ENCODE measurements at places on chromosomes 7 and 10.

DNA sequence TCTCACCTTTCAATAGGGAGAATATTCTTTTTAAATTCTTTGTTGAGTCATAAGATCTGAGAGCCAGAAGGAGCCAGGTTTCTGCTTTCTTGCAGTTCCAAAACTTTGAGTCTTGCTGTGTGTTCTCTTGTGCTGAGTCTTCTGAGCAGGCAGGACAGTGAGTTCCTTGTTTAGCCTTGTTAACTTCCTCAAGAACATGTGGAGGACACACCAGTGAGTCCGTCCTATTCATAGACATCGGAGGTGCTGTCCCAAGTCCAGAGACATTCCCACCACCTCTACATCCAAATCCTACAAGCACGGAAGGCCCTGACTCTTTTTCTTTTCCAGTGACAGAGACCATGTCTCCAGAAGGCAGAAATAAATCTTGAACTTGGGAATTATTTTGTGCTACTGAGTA, 135.2 kb upstream of the AGK start:
- no peak for DNase-seq

DNA sequence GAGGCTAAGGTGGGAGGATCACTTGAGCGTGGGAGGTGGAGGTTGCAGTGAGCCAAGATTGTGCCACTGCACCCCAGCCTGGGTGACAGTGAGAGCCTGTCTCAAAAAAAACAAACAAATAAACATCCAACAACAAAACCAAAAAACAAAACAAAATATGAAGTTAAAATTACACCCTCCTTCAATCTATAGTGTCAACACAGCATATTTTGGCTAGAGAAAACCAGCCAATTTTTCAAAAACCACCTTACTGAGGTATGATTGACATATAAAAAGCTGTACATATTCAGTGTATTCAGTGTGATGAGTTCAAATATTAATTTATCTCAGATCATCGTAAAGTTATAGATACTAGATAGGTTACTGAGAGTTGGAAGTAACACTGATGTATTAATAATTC, 102.4 kb downstream of the ICA1 start:
- DNase-seq = no peak

DNA sequence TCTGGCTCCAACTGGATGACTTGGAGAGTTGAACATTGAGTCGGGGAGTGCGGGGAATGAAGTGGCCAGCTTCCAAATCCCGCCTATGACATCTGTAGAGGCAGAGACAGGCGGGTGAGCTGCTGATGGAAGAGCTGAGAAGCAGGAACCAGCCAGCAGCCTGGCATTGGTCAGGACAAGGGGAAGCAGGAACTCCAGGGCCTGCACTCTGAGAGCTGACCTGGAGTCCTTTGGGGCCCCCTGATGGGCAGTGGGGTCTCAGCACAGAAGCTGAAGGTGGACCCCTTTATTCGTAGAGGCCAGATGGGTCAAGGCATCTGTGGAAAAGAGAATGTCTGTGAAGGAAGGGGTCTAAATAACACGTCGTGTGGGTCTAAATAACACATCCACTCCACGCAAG, 57.0 kb downstream of the SEC61G start:
- DNase-seq = peak; percentile 30

- DNase-seq = no peak
Measured at GRCh38 chr10:70765794-70766594, 19.2 kb downstream of the TBATA start.

DNA sequence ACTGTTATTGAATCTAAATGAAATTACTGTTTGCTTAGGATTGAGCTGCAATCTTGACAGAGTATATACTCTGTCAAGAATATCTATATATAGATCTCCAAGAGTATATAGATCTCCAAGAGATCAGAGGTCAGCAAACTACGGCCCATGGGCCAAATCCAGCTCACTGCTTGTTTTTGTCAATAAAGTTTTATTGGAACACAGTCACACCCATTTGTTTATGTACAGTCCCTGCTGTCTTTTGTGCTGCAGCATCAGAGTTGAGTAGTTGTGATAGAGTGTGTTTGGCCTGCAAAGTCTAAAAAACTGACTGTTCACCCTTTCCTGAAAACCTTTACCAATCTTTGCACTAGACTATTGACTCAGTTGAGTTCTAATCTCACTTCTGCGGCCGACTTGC, 66.3 kb upstream of the NPVF start:
- DNase-seq = no peak

GRCh38 chr10:122706467-122706866, 6.8 kb upstream of the C10orf120 start:
- no peak for DNase-seq

- peak; percentile 42 for DNase-seq
Measured at GRCh38 chr7:91128683-91129348, 135.4 kb upstream of the FZD1 start.

GRCh38 chr10:30819341-30820181, 190.0 kb upstream of the LYZL2 start:
- no peak for DNase-seq

DNA sequence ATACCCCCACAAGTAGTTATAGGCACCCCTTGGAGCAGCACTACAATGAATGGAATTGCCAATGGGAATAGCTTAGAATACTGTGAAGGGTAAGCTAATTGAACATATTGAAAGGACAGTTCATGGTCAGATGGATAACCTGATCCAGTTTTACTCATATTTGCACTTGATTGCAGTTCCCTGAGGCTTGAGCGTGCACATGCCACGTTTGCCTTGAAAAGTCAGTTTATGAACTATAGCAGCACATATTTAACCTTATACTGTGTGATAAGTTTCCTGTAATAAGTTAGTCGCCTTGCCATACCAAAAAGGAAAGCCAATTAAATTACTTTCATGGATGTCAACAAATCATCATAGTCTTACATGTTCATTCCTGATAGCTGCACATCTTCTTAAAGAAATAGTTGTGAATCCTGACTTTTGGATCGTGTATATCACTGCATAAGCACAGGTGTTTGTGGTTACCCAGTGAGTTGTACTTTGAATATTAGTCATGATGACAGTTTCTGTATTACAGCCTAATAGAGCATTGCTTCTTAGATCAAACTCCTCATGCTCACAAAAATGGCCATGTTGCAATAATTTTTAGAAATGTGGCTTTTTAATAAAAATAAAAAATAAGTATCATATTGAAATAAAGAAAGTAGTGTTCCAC, 21.6 kb downstream of the DNTT start:
- no peak for DNase-seq

DNA sequence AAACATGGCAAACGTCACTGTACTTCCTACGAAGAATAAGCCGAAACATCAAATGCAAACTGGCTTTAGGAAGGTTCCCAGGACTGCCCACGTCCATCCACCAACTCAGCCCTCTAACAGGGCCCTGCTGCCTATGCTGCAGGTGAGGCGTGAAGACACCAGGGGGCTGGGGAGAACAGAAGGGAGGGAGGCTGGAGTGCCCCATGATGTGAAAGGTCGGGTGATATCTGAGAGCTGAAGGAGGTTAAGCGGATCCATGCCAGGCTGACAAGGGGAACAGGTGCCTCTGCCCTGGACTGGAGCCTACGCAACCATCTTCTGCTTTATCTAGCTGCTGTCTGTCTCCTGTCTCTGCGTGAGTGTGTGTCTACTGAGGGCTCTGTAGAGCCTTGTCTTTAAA, 40.2 kb upstream of the ATP6V0A4 start:
- peak; percentile 51 for DNase-seq

- DNase-seq = no peak
Measured at GRCh38 chr10:15857107-15857575, 3.2 kb downstream of the MINDY3 start.

DNA sequence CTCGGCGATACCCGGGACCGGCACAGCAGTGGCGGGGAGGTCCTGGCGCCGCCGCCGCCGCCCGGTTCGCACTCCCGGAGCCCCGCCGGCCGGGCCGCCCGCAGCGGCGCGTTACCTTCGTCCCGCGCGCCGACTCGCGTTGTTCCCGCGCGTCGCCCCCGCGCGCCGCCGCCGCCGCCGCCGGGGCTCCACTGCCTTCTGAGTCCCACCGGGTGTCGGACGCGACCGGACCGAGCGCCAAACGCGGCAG, at the start of gene EZH2:
Gene EZH2 (minus strand): TSS at position 243 of the 250 bp plus-strand sequence. CDS start 36,993 bp downstream, outside the sequence.
- DNase-seq = no peak

GRCh38 chr10:9012312-9012711, 957.8 kb downstream of the GATA3 start:
- no peak for DNase-seq

GRCh38 chr7:101898106-101898505, 80.7 kb downstream of the CUX1 start:
- no peak for DNase-seq

DNA sequence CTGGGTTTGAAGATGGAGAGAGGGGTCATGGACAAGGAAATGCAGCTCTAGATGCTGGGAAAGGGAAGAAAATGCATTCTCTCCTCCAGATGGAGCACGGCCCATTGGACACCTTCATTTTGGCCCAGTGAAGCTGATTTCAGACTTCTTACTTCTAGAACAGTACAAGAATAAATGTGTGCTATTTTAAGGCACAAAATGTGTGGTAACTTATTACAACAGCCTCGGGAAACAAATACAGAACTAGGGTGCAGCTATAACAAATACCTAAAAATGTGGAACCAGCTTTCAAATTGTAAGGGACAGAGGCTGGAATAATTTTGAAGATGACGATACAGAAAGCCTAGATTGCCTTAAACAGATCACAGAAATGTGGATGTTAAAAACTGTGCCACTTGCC, 54.1 kb downstream of the CYTH3 start:
- no peak for DNase-seq

DNA sequence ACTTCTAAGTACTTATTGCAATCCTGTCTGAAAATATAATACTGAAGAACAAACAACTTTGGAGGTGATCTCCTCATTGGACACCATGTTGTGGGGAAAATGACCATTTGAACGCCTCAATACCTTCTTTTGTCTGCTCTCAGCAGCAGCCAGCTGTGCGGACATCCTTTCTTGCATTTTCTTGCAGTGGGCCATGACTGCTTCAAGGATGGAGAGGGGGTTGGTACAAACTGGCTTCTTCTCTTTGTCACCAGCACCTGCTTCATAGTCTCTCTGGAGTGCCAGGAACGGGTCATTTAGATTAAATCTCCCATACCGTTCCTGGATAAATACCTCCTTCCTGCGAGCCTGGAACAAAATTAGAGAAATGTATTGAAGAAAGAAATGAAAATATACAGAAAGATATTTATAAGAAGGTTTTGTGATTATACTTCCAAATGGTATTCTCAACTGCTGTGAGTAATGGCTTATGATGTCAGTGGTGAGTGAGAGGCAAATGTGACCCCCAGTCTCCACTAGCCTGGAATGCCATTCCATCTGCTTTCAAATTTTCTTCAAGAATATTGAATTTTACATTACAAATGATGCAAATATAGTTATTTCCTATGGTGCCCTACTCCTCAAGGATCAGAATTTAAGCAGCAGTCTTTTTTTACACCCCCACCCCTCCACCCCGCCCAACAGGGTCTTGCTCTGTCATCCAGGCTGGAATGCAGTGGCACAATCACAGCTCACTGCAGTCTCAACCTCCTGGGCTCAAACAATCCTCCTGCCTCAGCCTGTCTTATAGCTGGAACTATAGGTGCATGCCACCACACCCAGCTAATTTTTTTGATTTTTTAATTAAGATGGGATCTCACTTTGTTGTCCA, 62.4 kb downstream of the CTTNBP2 start:
- peak; percentile 76 for DNase-seq

GRCh38 chr7:69700331-69700730, 102.1 kb downstream of the AUTS2 start:
- DNase-seq = no peak

DNA sequence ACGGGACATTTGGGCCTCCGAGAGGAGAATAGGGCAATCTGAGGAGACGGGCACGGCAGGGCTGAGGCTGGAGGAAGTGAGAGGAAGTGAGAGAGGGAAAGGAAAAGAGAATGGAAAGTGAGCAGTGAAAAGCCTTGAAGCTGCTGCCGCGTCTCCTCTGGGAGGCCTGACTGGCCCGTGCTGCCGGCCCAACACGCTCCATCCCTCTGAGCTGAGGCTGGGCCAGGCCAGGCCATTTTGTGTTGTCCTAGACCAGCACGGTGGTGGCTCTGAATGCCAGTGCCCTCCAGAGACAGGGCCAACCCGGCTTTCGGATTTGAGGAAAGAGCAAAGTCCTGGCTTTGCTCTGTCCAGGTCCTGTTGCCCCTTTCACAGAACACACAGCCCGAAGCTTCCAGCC, 361.1 kb upstream of the SHH start:
- no peak for DNase-seq

DNA sequence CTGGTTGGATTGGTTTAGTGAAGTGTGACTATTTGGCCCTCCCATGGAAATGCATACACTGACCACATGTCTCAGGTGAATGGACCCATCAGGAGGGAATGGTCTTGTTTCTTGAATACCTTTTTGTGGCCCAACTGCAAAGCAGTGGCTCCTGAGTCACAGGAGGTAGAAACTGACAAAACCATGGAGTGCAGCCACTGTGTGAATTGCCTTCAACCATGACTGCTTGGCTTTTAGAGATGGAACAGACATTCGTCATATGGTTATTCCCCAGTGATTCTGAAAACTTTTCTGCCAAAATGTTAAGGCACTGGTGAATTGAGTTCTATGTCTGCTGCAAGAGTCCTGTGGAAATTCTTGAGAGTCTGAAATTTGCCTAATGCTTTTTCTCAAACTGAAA, 64.7 kb downstream of the CDK14 start:
- no peak for DNase-seq

DNA sequence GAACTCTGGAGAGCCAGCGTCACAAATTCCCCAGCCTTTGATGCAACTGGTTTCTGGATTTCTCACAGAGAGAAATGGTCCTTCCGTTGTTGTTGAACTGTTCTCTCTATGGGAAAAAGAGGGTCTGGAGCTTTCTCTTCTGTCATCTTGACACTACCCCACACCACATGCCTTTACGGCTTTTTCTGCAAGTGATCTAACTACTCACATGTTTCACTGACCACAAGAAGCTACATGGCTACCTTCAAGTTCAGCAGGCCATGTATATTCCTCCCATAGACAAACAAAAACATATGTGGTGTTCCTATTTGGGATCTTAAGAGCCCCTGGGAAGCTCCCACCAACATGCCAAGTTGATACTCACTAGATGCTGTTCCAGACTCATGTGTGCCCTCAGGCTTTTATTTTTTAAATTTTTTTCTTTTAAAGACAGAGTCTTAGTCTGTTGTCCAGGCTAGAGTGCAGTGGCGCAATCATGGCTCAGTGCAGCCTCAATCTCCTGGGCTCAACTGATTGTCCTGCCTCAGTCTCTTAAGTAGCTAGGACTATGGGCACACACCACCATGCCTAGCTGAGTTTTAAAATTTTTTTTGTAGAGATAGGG, 72.0 kb downstream of the RNF216 start:
- no peak for DNase-seq

GRCh38 chr10:110947061-110947595, 27.7 kb downstream of the SHOC2 start:
- DNase-seq = no peak
